ENCODE measurements at places on chromosomes 6 and 20. TPM values are rescaled to one million over a fixed set of nuclear protein-coding genes. Genes with fewer than 3 reads are reported as not detected.

The CD40 gene
- not detected for polyA plus RNA-seq

GRCh38 chr6:100700009-100700408 lies 181.1 kb downstream of the ASCC3 start:
- no peak for DNase-seq

DNA sequence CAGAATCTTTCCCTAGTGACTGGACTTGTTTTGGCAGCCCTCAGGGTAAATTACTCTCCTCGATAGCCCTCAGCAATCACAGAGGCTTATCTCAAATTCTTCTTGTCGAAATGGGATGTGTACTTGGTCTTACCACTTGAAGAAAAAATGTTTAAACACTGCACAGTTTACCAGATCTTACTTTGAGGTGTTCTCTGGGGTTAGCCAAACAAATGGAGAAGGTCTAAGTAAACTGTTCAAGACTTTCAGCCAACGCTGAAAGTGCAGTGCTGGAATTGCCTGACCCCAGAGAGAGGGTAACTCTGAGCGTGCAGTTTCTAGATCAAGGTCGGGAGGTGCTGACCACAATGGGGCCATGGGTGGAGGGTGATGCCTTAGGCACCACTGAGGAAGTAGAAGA lies 39.2 kb downstream of the MYLIP start:
- DNase-seq = no peak

GRCh38 chr6:53433261-53433950 lies 84.7 kb upstream of the ELOVL5 start:
- DNase-seq = no peak

DNA sequence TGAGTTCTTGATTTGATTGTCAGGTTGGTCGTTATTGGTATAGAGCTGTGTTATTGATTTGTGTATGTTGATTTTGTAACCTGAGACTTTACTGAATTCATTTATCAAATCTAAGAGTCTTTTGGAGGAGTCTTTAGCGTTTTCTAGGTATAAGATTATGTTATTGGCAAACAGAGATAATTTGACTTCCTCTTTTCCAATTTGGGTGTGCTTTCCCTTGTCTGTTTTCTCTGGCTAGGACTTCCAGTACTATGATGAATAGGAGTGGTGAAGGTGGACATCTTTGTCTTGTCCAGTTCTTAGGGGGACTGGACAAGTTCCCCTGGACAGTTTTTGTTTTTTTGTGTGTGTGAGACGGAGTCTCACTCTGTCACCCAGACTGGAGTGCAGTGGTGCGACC lies 17.4 kb downstream of the HLA-DOA start:
- no peak for DNase-seq

The CLVS2 gene
- 0.05 TPM for polyA plus RNA-seq

The LAMA2 gene
- polyA plus RNA-seq = 0.92 TPM

GRCh38 chr20:4227085-4227821 lies 211.9 kb upstream of the RNF24 start:
- DNase-seq = no peak

GRCh38 chr6:31680226-31681134 lies at the start of gene LY6G5C:
TSS of gene LY6G5C (minus strand) at chr6:31681067. CDS start at chr6:31680373, 694 bp downstream.
- peak; percentile 88 for DNase-seq

- DNase-seq = no peak
These were observed 8.9 kb downstream of the CD164 start for GRCh38 chr6:109373331-109373730.

DNA sequence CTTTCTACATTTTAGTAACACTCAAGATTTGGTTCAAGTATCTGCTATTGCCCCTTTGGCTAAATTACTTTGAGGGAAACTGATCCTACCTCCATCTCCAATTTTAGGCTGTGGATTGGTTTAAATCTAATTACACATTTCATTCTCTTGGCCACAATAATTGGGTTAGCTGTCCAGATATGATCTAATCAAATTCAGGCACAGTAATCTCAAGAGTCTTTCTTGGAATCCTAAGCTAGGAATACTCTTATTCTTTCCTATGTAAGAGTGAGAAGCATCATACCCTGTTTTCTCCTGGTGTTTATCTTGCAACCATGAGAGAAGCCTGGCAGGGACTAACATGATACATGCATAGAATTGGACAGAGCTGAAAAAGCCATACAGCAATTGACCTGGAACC lies 300.4 kb upstream of the MARCKS start:
- DNase-seq = no peak

DNA sequence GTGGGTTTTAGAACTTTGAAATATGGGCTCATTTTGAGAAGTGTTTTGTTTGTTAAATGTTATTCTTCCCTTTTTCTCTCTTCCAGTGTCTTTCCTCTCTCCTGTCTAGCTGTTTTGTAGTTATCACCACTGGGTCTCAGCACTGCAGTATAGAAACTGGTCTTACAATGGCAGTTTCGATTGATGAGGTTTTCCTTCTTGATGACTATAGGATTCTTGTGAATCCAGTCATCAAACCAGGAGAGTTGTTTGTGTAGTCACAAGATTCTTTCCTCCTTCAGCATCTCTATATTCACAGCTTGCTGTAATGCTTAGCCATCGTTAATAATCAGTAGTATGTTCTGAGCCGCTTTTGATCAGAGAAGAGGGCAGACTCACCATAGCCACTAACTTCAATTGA lies 172.3 kb downstream of the OGFRL1 start:
- no peak for DNase-seq

The CCN5 gene
- polyA plus RNA-seq = 0.05 TPM

DNA sequence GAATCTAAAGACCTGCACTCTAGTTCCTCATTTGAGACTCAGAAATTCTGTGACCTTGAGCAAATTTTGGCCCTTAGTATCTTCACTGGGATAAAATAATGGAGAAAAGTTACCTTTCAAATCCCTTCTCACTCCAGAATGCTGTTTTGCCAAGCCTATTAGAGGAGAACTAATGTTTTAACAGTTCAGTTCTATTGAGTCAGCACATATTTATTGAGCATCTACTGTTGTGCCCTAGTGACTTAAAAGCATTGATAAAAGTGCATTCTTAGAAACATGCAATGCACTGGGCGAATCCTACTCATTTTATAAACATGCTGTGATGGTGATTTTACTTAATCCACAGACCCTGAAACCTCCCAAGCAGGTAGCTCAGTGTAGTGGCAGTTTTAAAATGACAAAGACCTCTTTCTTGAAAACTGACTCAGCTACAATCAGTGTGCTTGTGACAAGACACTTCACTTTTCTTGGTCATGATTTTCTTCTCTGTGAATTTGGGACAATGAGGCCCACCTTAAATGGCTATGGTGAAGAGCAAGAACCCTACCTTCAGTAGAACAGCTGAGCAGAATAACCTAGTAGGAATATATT lies 312.0 kb downstream of the ALDH8A1 start:
- no peak for DNase-seq

- DNase-seq = no peak
These were observed 103.9 kb downstream of the IPCEF1 start for GRCh38 chr6:154252678-154253077.

DNA sequence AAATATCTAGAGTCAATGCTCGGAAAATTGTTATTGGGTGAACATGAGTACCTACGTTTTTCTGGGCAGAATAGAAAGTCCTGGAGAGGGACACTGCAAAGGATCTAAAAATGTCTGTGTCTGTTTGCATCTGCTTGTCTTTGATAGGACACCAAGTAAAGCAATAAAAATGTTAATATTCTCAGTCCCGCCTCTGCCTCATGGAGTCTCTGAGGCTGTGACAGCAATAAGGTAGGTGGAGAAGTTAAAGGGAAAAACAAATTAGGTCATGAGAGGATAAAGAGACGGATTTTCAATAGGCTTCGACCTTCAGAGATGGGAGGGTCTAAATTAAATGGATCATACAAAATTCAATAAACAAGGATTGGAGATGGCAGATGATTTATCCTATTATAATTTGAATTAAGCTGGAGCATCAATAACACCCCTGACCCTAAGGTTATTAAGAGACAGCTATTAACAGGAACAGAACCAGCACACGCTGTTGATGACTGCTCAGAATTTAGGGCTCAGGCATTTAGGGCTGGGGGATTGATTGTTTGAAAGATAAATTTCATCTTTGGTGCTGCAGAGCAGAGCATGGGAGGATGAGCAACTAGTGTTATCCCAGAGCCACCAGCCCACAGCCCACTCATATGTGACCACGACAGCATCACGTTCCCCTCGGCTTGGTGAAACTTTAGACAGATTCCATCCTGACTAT lies 620.3 kb upstream of the CDH4 start:
- no peak for DNase-seq

DNA sequence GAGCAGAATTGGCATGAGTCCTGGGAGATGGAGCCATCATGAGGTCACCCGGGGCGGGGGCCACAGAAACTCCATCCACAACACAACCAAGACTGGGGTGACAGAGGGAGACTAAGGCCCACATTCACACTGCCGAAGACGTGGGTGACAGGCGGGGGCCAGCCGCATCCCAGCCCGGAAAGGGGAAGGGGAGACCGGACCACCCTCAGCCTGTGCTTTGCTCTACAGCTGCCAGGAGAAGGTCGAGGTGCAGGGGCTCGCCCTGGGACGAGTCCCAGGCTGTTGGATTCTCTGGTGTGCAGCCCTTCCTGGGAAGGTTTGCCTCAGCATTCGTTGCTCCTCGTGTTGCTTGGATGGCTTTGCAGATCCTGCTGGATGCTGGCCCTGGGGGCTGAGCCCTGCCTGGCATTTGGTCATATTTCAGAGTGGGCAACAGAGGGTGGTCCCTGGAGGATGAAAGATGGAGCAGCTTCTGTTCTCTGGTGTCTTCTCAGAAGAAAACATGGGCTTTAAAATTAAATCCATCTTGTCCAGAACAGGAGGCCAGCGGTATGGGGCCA lies 328.9 kb downstream of the TAF4 start:
- no peak for DNase-seq

- DNase-seq = no peak
These were observed 48.4 kb upstream of the NCOA3 start for GRCh38 chr20:47453167-47453782.

The GPSM3 gene
- polyA plus RNA-seq = 1.9 TPM

The DNMT3B gene
- 2.4 TPM for polyA plus RNA-seq

The KDM1B gene
- 11.7 TPM for polyA plus RNA-seq

The TFAP2D gene
- polyA plus RNA-seq = not detected

DNA sequence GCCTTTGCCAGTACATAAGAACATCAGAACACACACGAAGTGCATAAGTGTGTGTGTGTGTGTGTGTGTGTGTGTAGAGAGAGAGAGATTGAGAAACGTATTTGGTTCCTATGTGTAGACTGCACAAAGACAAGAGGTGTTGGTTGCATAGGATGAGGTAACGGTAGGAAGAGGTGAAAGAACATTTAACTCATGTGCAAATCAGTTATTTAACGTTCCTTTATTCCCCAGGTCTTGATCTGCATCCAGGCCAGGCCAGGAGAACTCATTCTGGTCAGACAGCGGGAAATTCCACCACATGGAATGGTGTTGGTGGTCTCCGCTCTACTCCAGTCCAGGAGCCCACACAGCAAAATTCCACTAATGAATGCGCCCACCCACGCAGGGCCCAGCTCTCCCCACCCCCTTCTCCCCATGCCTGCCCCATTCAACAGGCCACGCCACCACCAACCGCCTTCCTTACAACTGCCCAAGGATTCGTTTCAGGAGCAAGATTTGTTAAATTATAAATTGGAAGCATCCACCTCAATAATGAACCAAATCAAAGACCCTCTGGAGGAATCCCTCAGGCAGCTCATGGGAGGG lies 86.8 kb downstream of the CLIC5 start:
- no peak for DNase-seq

DNA sequence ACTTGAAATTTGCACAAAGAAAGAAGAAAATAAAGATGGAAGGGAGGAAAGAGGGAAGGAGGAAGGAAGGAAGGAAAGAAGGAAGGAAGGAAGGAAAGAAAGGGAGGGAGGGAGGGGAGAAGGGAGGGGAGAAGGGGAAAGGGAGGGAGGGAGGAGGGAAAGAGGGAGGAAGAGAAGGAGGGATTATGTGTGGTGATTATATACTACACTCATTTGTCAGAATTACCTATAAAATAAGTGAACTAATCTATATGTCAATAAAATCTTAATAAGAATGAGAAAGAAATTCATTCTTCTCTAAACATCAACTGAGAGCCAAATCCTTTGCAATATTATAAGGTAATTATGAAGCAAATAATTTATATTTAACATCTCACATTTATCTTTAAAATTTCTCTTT lies 77.9 kb upstream of the TFAP2D start:
- no peak for DNase-seq

GRCh38 chr6:33826537-33826936 lies 22.7 kb upstream of the MLN start:
- DNase-seq = no peak

The C6orf15 gene
- not detected for polyA plus RNA-seq

GRCh38 chr6:126422912-126423311 lies 83.0 kb downstream of the CENPW start:
- no peak for DNase-seq

GRCh38 chr6:2450546-2450945 lies 205.1 kb upstream of the GMDS start:
- DNase-seq = peak; percentile 68

The NEDD9 gene
- 7.4 TPM for polyA plus RNA-seq

The ENPP3 gene
- not detected for polyA plus RNA-seq

The ADGRF5 gene
- 0.06 TPM for polyA plus RNA-seq

- no peak for DNase-seq
These were observed 49.6 kb upstream of the CDYL start for GRCh38 chr6:4726645-4727044.

- DNase-seq = peak; percentile 80
These were observed 22.0 kb downstream of the ADA start for GRCh38 chr20:44629542-44629941.

- DNase-seq = no peak
These were observed 41.3 kb upstream of the SSTR4 start for GRCh38 chr20:22993823-22994222.

- no peak for DNase-seq
These were observed 211.2 kb downstream of the C6orf118 start for GRCh38 chr6:165098165-165098564.

DNA sequence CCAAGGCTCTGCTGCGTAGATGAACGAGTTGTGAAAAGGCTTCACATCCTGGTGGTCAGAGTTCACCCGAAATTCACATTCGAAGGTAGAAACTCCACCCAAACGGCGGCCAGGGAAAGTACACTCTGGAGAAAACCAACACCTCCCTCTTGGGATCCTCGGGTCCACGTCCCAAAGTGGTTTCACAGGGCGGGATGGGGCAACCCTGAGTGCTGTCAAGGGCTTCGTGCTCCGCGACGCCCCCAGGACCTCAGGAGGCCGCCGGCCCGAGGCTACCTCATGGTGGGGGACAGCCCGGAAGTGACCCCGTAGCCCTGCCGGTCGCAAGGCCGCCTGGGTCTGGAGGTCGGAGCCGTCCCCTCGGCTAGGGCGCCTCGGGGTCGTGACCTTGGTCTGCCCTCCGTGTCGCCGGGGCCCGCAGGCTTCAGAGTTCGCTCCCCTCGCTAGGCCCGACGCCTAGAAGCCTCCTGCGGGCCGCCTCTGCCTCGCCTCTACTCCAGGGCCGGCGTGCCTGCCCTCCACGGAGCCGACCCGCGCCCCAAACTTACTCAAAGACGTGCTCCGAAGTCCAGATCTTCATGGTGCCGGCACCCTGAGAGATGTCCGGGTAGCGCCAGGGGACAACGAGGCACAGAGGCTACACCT lies at the start of gene PRELID3B:
PRELID3B (minus strand) TSS at position 636 of the 645 bp plus-strand sequence; CDS start at position 580, 56 bp downstream.
- DNase-seq = peak; percentile 69

The PSORS1C1 gene
- 3.0 TPM for polyA plus RNA-seq

Measured in SK-N-SH (cell line).